Cardiac septum (tissue), 1 donor: ENCODE measurements at places on chromosomes 5 and 9. TPM values are rescaled to one million over a fixed set of nuclear protein-coding genes. Genes with fewer than 3 reads are reported as not detected.

- no peak for DNase-seq
Observed at GRCh38 chr9:78620764-78621163, 323.8 kb downstream of the PSAT1 start.

- peak; percentile 24 for DNase-seq
Observed at GRCh38 chr9:114080773-114081440, 2.8 kb upstream of the AMBP start.

DNA sequence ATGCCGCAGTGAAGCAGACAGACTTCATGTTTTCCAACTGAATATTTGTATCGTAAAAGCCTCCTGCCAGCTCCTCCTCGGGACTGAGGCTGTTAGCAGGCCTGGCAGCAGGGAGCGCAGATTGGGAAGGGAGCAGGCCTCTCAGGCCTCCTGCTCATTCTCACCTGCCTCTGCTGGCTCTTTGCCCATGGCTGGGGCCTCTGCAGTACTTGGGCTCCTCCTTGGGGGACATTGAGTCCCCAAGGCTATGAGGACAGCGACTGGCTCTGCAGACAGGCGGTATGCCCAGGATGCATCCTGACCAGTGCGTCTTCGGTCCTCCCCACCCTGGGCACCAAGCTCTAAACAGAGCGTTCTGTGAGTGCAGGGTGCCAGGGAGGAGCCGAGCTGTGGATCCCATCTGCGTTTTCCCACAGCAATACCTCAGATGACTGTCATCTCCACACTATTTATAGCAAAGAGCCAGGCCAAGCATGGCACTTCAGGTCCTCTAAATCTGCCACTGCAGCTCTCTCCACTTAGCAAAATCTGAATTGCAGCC is 38.7 kb downstream of the TSTD2 start:
- DNase-seq = no peak

DNA sequence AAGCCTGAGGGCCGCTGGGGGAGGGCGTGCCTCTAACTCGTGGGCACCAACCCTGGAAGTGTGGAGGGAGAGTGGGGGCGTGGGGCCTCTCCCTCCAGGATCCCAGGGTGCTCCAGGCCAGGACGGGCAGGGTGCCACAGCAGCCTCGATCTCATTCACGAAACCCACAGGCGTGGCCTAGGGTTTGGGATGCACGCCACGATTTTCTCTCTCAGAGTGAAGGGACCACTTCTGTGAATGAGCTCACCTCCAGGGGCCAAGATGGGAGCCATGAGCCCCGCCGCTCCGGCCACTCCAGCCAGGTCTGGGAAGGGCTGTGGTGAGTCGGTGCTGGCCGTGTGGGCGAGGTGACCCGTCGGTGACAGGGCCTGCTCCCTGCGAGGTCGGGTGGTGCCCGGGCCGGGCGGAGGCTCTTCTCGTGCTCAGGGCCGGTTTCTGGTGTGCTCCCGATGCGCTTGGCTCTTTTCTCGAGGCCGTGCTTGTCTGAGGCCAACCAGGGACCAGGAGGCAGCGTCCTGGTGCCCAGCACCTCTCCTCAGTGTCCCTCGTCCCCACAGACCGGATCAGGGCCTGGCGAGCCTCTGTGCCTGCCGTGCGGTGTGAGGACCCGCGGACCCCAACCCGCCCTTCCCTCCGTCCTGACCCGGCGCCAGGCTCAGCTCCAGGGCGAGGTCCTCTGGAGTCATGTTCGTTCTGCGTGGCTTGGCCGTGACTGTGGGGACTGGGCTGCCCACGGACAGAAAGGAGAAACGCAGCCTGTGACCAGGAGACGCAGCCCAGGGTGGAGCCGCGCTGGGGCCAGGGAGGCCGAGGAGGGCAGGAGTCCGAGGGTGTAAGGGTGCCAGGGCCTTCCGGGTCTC is 31.0 kb downstream of the TPPP start:
- DNase-seq = no peak

DNA sequence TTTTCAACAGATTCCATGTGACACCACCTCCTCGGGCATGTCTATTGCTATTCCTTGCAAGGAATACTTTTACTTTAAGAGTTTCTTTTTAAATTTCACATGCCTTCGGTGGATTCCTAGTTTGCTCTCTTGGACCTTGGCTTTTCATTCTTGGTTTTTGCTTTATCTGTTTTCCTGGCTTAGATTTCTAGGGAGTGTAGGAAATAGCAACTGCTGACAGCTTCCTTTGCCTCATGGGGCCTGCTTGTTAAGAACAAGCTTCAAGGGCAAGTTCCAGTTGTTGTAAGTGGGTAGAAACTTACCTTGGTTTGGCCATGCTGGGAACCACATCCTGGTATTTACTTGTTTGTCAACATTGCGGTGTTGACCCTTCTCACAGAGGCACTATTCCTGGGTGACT is 348.5 kb downstream of the DMAC1 start:
- no peak for DNase-seq

DNA sequence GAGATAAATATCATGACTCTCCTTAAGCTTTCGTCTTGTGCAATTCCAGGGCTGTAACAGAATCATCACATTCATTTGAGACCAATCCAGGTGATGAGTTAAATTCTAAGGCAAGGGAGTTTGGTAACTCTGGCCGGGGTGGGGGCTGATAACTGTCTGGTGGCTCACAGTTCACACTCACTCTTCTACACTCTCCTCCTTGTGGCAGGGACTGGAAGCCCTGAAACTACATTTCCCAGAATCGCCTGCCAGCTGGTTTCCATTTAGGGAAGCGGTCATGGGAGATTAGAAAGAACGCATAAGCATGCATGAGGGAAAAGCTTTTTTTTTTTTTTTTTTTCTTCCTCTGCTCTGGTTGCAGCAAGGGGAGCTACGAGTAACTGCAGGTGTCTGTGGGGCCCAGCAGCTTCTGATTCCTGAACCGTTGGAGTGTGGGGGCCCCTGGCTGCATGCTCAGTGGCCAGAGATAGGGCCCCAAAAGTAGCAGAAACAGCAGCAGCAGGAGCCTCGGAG is 154.8 kb upstream of the TBC1D2 start:
- DNase-seq = peak; percentile 60

DNA sequence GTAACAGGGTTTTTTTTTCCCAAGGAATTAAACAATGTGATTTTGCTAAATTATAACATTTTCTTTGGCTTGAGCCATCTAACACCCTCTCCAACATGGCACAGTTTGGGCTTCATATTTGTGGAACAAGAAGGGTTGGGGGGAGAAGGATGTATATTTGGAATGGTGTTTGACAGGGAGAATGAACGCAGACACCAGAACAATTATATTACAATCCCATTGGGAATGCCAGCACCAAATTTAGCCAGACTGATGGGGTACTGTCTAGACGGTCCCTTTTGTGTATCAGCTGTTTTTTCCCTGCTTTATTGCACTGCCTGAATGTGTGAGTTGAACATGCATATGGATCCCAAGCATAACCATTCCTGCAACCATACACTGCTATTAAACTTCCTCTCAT is 130.9 kb upstream of the TMEM161B start:
- DNase-seq = no peak

- DNase-seq = no peak
Observed at GRCh38 chr9:29150606-29151005, 1577.3 kb upstream of the C9orf72 start.

- DNase-seq = no peak
Observed at GRCh38 chr9:22682961-22683699, 236.5 kb downstream of the DMRTA1 start.

DNA sequence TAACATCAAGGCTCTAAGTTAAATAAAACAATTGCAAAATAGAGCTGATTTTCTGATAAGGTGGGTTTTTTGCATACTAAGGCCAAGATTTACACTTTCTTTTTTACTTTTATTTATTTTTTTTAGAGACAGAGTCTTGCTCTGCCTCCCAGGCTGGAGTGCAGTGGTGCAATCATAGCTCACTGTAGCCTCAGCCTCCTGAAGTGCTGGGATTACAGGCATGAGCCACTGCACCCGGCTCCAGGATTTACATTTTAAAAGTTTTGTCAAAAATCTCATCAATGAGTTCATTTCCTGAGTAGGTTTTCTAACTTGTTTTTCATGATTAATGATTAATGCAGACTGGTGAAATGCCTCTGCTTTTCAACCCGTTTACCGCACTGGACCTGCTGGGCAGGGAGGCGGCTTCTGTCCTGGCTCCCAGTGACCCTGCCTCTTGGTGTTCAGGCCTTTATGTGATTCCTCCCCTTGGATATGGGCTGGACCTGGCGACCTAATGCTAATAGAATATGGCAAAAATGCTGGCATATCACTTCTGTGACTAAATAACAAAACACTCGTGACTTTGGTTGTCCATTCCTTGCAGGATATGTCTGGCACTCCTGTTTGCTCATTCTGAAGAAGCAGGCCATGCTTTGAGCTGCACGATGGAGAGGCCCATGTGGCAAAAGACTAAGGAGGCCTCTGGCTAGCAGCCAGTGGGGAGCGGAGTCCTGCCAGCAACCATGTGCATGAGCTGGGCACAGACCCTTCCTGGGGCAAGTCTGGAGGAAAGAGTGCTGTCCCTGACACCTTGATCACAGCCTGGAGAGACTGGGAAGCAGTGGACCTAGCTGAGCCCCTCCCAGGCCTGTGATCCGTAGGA is 72.2 kb upstream of the PTCH1 start:
- DNase-seq = no peak

DNA sequence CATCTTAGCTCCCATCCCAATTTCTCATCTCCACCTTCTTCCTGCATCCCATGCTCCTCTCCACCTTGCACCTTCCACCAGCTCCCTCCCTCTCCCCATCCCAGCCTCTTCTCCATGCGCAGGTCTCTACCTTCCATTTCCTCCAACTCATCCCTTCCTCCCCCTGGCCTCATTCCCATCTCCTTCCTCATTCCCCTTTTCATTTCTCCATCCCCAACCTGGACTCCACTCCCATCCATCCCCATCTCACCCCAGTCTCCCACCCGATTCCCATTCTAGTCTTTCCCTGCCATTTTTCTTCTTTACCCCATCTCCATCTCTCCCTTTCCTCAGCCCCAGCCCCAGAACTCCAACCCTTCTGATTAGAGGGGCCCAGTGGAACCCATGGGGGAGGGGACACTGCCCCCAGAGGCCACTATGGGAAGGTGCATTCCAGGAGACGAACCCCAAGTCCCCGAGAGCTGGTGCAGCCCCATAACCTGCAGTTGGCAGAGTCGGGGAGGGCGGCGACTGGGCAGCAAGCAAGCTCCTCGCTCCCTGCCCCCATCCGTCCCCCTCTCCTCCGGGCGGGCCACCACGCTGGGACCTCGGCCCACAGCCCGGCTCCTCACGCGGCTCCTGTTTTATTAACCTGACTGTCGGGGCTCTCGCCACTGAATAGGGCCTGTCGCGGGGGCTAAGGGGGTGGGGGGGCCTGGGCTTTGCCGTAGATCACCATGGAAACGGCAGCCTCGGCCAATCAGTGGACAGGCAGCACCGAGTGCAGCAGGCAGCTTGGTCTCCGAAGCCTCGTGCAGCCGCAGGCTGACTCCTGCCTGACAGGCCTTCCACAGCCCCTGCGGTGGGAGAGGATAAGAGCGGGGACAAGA is 66.7 kb downstream of the PCDH1 start:
- DNase-seq = no peak

DNA sequence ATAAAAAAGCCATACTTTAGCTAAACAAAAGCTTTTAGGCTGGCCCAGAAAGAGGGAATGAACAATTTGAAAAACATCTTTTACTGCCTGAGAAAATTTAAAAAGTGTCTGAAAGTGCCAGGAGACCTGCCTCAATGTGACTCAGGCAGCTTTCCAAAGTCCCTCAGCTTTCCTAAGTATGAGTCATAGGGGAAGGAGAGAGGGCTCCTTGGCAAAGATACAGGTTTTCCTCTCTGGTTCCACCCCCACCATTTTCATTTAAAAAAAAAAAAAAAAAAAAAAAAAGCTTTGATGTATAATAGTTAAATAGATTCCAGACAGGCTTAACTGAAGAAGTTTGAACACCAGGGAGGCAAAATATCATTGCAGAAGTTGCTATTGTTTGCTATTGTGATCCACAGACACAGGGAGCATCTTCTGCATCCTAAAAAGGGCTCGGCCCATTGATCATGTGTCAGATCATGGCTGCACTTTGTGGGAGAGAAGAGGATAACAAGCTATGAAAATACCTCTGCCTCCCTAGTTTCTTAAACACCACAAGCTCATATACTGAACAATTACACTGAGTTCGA is 71.5 kb downstream of the MRPS27 start:
- no peak for DNase-seq

- DNase-seq = peak; percentile 93
Observed at GRCh38 chr9:127943731-127944144, 6.1 kb upstream of the DPM2 start.

- DNase-seq = no peak
Observed at GRCh38 chr5:67971223-67971830, 244.2 kb upstream of the PIK3R1 start.

DNA sequence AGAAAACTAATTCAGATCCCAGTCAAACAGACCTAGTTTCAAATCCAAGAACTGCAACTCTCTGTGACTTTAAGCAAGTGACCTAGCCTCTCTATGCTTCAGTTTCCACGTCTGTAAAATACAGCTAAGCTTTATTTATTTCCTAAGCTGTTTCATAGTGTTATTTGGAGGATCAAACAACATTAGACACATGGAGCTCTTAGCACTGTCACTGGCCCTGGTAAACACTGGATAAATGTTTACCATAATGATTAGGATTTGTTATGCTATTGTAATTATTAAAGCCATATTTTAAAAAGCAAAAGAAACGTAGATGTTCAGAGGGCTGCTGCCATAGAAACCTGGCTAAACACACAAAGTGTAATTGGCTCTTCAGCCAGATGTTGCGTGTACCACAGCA is 26.6 kb upstream of the C5orf58 start:
- DNase-seq = no peak

DNA sequence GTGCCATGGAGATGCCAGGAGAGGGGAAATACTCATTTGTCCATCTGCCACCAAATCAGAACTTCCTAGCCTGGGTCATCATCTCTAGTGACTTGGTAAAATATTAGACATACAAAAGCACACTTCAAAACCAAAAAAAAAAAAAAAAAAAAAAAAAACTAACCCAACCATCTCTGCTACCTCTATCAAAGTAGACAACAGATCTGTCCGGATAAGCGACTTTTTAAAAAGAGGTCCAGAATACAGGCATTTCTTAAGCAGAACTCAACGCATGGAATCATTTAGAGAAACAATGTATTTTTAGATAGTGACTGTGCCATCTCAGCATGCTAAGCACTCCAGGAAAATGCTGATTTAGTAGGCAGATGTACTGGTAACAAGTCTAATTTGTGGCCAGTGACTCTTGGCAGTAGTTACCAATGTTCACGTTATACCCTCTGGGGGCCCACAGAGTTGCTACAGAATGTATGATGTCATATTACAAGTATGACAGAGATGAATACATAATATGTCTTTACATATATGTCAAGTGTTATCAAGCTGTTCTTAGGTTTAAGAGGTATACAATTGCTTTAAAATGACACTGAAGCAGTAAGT is 107.8 kb downstream of the SMIM23 start:
- no peak for DNase-seq

Gene ITK
- total RNA-seq = 0.43 TPM

Gene CD180
- 0.48 TPM for total RNA-seq

Gene CENPH
- total RNA-seq = 2.9 TPM

Gene FOXI1
- total RNA-seq = not detected

Gene DAPK1
- total RNA-seq = 2.9 TPM
